ENCODE measurements at places on chromosomes 2 and 18. TPM values are rescaled to one million over a fixed set of nuclear protein-coding genes. Genes with fewer than 3 reads are reported as not detected.

The HTR2B gene
- not detected for total RNA-seq

The CD8B2 gene
- total RNA-seq = not detected

The ZNF638 gene
- total RNA-seq = 122 TPM

The LINC00305 gene
- total RNA-seq = not detected

The CCDC102B gene
- total RNA-seq = 19.7 TPM

The POTEI gene
- total RNA-seq = 0.89 TPM

- no peak for DNase-seq
- no peaks in the 10 kb centered on the region for H3K4me1 ChIP-seq
- no peaks in the 10 kb centered on the region for H3K27me3 ChIP-seq
- no peak overlapping the region for H3K4me3 ChIP-seq
- H3K36me3 ChIP-seq = no peaks in the 10 kb centered on the region
- H3K27ac ChIP-seq = no peak overlapping the region
Observed at GRCh38 chr18:5986257-5986931, 91.1 kb upstream of the TMEM200C start.

DNA sequence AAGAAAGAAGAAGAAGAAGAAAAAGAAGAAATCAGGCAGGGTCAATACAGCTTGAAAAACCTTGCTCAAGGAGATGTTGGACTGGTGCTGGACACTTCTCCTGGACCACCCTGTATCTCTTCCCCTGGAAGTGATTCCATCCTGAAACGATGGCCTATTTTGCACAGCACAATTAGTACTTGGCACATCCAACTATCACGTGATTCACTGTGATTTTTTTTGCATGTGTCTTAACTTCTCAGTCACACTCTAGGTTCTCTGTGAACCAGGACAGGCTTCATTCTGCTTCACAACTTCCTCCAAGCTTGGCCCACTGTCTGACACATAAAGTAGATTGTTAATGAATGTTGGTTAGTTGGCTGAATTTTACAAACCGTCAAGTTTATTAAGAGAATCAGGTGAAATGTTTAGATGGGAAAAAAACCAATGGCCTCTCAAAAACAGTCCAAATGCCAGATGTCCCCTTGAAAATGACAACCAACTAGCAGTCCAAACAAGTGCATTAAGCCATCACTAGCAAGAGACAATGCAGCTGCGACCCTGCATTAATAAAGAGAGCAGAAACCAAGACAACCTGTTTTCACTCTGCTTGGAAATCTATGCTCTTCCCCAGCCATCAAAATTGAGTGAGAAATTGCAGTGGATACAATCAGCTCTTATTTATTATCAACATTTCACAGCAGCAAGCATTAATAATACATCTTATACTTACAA lies 300.0 kb upstream of the CHAC2 start:
- no peaks in the 10 kb centered on the region for H3K27me3 ChIP-seq
- DNase-seq = no peak
- H3K36me3 ChIP-seq = no peaks in the 10 kb centered on the region
- no peaks in the 10 kb centered on the region for H3K4me1 ChIP-seq
- H3K27ac ChIP-seq = no peak overlapping the region
- H3K4me3 ChIP-seq = no peak overlapping the region

DNA sequence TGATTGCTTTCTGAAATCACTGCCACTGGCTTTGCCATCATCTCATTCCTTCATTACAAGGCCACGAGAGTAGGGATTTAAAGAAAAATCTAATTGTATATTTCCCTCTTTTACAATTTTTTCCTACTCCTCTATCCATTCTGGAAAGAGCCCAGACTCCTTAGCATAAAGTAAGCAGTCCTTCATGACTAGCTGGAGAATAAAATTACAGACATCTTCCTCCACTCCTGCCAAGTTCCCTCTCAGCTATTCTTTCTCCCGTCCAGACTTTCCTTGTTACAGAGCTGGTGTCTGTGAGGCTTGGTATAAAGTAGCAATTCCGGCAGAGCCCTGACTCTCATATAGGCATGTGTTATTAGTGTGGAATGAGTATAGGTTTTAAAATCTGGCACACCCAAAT lies 806.8 kb downstream of the PLCL1 start:
- no peaks in the 10 kb centered on the region for H3K27me3 ChIP-seq
- H3K4me3 ChIP-seq = no peak overlapping the region
- H3K27ac ChIP-seq = no peak overlapping the region
- no peak for DNase-seq
- no peaks in the 10 kb centered on the region for H3K36me3 ChIP-seq
- no peaks in the 10 kb centered on the region for H3K4me1 ChIP-seq

GRCh38 chr2:52341732-52342131 lies 1309.8 kb upstream of the NRXN1 start:
- no peaks in the 10 kb centered on the region for H3K27me3 ChIP-seq
- no peaks in the 10 kb centered on the region for H3K4me1 ChIP-seq
- no peaks in the 10 kb centered on the region for H3K36me3 ChIP-seq
- DNase-seq = no peak
- H3K27ac ChIP-seq = no peak overlapping the region
- H3K4me3 ChIP-seq = no peak overlapping the region

- DNase-seq = no peak
- no peak overlapping the region for H3K4me3 ChIP-seq
- H3K27ac ChIP-seq = no peak overlapping the region
- H3K36me3 ChIP-seq = no peaks in the 10 kb centered on the region
Observed at GRCh38 chr2:25025229-25026007, 16.5 kb upstream of the EFR3B start.

All from upper lobe of left lung (tissue), 6 donors.